ENCODE measurements at places on chromosomes 13 and 19.

DNA sequence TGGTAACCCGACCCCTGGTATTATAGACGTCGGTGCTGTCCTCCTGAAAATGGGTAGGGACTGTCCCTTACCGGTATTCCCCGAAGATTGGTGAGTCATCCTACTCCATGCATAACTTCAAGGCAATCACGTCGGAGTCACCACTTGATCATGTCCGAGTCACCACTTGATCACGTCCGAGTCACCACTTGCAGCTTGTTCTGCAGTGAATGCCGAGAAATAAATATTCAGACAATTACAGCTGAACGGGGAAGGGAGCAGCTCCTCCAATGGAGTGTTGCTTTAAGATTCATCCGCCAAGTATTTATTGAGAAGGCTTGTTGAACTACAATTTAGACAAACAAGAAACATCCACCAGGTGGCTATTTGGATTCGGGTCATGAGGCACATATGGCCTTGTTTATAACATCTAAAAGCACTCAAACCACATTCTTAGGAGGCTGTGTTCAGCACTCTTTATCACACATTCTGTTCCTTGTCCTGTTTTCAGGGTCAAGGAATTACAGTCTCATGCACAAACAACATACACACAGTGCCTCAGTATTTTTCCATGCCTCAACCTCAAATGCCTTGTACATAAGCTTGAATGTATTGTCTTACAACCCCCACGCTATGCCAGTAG lies 43.1 kb downstream of the ZNF726 start:
- DNase-seq, result no peak

DNA sequence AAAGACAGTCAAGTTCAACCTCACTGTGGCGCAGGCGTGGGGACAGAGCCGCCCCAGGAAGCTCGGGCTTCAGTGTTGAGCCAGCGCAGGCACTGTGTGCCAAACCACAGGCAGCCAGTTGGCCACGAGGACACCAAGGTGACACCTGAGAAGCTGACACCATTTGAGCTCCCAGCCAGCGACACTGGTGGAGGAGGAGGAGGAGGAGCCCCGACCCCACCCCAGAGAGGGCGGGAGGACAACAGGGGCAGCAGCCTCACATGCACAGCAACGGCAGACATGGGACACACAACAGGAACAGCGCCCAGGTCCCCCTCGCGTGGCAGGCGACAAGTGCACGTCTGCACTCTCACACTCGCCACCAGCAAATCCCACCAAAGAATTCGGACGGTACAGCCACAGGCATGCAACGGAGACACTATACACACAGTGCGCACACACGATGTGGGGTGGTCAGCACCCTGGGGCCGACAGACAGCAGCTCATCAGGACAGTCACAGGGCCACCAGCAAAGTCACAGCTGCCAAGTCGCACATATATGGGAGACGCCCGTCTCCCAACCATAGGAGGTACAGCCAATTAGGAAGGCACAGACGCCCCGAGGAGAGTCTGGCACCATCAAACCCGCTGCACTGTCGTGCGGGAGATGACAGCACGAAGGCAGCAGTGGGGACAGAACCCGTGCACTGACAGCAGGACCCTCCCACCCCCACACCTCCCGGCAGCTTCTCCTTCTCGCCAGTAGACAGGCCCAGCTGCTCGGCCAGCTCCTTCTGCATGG lies 3.4 kb downstream of the EIF3G start:
- DNase-seq, result no peak

GRCh38 chr19:16449330-16449961 lies 22.3 kb downstream of the EPS15L1 start:
- DNase-seq, result no peak

GRCh38 chr19:8697671-8698432 lies 743 bp downstream of the ACTL9 start:
- peak; percentile 33 for DNase-seq

DNA sequence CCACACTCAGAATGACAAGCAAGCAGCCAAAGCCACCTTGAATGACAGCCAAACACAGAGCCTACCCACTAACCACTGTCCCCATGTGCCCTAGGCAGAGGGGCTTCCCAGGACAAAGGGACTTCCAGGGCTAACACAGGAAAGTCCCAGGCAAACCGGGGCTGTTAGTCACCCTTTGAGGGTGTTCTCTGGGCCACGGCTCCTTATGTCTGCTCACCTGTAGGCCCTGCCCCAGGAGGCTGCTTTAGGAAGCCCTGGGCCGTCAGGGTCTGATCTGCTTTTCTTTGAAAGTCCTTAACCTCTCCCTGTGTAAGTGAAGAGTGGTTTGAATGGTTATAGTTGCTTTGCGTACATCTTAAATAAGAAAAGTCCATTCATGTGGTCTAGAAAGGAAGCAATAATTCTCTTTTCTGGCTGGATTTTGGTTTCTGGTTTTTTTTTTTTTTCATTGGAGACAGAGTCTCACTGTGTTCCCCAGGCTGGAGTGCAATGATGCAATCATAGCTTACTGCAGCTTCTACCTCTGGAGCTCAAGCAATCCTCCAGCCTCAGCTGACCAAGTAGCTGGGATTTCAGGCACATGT lies 161.4 kb downstream of the EFNB2 start:
- no peak for DNase-seq

DNA sequence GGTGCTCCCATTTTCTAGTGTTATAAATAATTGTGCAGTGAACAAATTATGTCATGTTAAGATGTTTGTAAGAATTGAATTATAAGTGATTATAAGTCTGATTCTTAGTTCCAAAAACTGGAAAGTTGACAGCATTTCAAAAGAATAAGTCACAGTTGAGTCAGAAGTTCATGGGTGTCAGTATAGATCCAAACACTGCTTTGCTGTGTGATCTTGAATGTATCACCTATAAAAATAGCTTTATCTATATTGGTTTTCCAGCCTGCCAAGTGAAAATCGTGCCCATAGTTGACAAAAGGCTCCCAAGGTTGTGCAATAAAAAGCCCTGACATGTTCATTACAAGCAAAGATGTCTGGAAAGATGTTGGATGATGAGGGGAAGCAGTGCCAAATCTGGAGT lies 336.0 kb downstream of the MTUS2 start:
- DNase-seq, result no peak

GRCh38 chr13:43196086-43196621 lies 172.8 kb downstream of the DNAJC15 start:
- DNase-seq, result no peak

GRCh38 chr19:45408830-45409556 lies 2.5 kb downstream of the POLR1G start:
- no peak for DNase-seq

Measured in stimulated activated CD4-positive, alpha-beta T cell treated with anti-CD3 and anti-CD28 coated beads, Interleukin-2, amount 100 ng/mL, for 24 hours (primary cell).